Head of caudate nucleus (tissue), 42 donors: ENCODE measurements at places on chromosomes 7 and 10.

GRCh38 chr7:18202315-18203045 is 174.8 kb upstream of the PRPS1L1 start:
- DNase-seq, result no peak

DNA sequence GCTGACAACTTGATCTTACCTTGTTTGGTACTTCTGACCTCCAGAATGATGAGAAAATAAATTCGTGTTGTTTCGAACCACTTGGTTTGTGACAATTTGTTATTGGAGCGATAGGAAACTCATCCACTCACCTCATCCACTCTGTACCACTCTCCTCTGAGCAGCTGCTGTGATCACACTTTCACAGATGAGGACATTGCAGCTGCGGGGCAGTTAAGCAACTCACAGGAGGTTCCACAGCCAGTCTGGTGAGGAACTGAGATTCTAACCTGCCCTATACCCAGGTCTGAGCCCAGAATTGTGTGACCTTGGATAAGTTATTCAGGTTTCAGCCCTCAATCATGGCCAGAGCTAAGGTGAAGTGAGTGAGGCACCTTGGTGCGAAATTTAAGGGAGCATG is 35.2 kb downstream of the BTBD16 start:
- no peak for DNase-seq

DNA sequence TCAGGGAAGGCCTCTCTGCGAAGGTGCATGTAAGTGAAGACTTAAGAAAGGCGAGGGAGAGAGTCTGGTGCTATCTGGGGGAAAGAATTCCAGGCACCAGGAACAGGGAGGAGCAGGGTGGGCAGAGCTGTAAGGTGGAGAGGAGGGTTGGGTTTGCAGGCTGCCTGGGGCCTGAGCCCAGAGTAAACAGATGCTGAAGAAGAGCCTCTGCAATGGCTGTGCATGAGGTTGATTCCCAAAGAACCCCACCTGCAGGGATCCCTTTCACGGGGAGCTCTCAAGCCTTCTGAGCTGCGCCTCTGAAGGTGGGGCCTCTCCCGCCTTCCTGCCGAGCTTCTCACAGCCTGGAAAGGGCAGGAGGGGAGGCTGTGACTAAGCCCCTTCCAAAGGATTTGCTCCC is 115.1 kb downstream of the RNF216 start:
- no peak for DNase-seq

- DNase-seq, result no peak
These were observed 183.1 kb upstream of the YAE1 start for GRCh38 chr7:39383136-39383535.

DNA sequence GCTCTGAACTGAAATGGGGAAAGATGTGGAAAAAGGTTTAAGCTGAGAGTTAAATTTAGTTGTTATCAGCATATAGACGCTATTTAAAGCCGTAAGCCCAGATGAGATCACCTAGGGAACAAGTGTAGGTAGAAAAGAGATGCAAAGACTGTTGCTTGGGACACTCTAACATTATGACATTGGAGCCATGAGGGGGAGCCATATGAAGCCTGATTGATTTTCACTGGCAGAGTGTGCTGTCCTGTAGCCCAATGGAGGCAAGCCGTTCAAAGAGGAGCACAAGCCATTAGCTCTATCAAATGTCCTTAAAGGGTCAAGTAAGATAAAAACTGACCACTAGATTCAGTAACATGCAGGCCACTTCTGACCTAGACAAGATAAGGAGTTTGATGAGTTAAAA is 223.3 kb downstream of the TWIST1 start:
- DNase-seq, result no peak

- DNase-seq, result no peak
These were observed 63.7 kb downstream of the TACC2 start for GRCh38 chr10:122052701-122053100.

DNA sequence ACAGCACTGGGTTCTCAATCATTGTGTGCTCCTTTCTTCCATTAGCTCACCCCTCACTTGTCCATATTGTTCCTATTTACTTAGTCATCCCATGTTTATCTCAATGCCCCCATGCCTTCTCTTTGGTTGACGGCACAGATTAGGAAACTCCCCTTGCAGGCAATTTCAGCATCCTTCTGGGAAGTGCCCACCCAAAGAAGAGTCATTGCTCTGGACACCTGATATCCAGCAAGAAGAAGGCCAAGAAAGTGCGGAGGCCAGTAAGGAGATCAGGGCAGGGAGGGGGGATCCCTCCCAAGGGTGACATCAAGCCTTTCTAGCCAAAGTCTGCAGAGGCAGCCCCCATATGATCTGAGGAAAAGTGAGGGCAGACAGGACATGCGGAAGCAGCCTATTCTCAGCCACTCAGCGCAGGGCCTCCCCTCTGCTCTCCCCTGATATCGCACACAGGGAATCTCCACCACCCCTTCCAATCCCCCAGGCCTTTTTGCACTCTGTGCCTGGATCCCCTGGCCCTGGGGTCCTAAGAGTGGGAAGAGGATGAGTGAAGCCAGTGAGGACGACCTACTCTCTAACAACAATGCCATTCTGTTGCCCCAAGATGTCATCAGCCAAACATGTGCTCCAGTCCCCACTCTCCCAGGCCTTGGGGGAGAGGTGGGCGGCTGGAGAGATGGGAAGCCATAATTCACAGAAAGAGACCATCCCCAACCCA is 1.8 kb downstream of the TRPV6 start:
- no peak for DNase-seq

DNA sequence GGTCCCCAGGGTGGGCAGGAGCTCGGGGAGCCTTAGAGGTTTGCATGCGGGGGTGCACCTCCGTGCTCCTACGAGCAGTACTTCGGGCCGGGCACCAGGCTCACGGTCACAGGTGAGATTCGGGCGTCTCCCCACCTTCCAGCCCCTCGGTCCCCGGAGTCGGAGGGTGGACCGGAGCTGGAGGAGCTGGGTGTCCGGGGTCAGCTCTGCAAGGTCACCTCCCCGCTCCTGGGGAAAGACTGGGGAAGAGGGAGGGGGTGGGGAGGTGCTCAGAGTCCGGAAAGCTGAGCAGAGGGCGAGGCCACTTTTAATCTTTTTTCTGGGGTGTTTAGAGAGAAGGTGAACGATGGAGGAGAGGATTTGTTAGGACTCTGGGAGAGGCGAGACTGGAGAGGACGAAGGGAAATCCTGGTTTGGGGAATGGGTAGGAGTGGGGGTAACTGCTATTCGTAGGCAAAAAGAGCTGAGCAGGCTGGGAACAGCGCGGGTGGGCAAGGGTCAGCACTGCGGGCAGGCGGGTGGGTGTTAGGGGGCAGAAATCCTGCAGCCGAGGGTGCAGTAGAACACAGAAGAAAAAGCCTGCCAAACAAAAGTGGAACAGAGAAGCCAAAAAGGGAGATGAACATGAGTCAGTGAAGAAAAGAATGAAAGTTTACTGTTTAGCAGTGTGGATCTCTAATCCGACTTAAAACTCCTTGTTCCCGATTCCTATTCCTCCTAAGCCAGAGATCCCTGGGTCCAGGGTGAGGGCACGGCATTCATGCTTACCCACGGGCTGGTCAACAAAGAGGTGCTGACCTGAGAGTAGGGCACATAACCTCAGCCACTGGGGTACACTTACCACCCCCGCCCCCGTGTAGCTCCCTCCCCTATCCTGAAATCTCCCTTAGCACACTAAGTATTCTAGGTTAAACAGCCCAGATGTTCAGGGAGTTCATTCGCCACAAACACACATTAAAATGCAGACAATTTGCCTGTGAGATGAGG is 26.9 kb downstream of the PRSS2 start:
- no peak for DNase-seq

DNA sequence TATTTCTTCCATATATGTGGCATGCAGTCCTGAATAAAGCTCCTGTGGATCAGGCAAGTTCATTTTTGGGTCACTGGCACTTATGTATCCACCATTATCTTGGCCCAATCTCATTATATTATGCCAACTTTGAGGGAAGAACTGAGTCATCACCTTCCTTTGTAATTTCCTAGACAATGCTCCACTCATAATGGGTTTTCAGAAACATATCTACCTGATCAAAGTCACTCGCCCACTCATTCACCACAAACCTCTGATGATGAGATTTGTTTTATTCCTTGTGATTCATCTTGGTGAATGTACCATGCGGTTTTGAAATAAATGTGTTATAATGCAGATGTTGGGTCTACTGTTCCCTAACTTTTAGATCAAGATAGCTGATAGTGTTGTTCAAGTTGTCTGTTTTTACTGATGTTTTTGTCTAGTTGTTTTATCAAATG is 525.8 kb downstream of the KIF20B start:
- no peak for DNase-seq

DNA sequence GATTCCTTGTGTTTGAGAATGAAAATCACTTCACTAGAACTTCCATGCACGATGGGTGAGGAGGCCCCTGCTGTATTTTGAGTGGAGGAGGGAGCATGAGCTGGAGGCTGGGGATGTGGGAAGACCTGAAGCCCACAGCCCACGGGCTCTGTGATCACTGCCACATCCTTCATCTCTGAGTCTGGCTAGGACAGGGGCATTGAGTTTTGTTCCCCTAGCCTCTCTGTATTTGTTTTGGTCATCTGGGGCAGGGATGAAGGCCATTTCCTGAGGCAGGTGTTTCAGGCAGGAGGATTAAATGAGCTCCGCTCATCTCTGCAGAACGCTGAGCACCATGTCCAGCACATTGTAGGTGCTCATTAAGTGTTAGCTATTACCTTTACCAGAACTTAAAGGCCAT is 293.6 kb downstream of the GLRX3 start:
- DNase-seq, result no peak

- no peak for DNase-seq
These were observed 118.4 kb downstream of the ABCA13 start for GRCh38 chr7:48289656-48290055.

DNA sequence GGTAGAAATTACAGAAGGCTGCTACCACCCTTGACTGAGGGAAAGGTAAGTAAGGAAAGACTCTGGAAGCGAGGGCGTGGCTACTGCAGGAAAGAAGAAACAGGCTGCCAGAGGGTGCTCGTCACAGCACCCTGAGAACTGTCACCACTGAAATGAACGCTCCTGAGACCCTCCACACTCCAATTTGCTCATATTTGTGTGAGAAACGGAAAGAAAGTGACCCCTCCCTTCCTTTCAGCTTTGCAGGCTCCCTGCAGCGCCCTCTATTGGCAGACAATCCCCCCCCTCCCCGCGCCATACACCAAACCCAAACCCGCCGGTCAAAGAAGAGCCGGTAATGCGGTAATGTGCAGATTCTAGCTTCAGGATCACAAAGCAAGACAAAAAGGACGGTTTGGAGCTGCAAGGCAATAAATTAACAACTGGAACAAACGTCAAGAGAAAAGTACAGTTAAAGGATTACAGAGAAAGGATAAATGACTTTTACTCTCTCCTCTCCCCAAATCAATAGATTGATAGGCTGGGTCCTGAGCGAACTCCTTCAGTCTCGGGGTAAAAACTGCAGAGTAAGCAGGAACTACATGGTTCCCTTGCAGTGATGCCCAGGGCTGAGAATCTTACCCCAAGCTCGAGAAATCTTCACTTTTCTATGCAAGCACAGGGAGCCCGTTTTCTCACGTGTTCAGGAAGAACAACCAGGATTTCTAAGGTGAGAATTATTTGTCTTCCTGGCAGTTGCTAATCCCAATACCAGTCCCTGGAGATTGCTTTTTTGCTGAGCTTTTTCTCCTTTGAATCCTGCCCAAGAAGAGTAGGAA is 47.6 kb downstream of the STEAP1B start:
- DNase-seq, result peak; percentile 78

GRCh38 chr7:23687011-23687410 is 7.0 kb downstream of the FAM221A start:
- DNase-seq, result no peak

DNA sequence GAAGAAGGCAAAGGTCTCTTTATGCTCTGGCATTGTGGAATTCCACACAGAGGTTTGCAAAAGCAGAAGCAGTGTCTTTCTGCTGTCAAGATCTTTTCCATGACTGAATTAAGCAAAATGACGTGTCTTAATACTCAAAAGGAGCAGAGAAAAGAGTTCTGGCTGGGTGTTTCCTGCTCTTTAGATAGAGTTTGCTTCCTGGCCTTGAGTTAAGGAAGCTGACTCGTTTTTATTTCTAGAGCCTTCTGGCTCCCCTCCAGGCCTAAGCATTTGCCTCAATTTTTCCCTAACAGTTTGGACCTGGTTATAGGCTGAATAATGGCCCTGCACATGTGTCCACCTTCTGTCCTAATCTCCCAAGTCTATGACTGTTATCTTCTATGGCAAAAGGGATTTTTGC is 21.6 kb downstream of the TAS2R41 start:
- DNase-seq, result no peak

GRCh38 chr10:43706166-43706565 is 57.5 kb upstream of the ZNF32 start:
- DNase-seq, result no peak

DNA sequence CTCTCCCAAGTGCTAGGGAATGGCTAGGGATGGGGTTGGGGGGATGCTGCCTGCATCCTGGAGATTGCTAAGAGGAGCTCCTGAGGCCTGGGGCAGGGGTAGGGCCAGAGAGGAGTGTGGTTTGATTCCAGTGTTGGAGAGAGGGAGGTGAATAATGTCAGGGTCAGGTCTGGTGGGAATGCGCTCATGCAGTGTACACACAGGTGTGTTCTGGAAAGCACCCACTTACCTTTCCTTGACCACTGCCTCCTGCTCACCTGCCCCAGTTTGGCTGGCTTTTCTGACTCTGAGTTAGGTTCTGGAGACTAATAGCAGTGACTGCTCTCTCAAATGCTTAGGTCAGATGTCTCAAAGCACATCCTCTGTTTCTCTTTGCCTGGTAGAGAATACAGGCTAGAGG is 135.4 kb upstream of the BMPER start:
- DNase-seq, result no peak

DNA sequence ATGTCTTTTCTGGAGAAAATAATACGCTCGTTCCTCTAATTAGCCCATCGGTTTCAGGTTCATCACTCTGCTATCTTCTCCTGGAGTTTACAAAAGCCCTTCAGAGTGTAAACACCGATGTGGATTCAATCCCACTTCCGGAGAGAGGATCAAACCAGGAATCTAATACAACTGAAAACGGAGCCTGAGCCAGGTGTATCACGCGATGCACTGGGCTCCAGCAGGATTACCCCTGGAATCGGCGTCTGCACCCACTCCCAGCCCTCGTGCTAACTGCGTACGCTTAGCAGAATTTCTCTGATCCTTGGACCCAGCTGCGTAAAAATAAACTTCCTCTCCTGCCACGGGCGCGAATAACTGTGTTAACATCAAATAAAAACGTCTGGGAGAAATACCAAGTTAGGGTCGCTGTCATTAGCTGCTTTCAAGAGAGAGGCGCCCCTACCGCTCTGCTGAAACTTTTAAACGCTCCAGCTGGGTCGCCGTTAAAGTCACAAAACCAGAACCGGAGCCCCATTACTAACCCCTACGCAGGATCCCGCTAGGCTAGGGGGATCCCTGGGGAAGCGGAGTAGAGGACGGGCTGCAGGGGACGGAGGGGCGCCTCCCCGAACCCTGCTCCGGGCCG is 502 bp downstream of the ZNF3 start:
- no peak for DNase-seq

DNA sequence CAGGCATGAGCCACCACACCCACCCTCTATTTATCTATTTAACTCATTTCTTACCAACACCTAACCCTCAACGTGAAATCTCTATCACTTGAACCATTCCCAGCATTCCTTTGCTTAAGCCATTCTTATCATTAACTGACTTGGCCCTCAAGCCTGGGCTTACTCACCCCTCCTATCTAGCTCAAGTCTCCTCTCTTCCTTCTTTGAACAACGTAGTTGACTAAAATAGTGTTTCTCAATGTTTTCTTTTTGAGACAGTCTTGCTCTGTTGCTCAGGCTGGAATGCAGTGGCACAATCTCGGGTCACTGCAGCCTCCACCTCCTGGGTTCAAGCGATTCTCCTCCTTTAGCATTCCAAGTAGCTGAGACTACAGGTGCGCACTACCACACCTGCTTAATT is 7.0 kb downstream of the ANXA7 start:
- DNase-seq, result no peak

GRCh38 chr7:81926-82756 is 110.2 kb upstream of the FAM20C start:
- no peak for DNase-seq

GRCh38 chr10:122245136-122245535 is 26.0 kb upstream of the BTBD16 start:
- no peak for DNase-seq
